ENCODE measurements at places on chromosomes 11 and 22.

DNA sequence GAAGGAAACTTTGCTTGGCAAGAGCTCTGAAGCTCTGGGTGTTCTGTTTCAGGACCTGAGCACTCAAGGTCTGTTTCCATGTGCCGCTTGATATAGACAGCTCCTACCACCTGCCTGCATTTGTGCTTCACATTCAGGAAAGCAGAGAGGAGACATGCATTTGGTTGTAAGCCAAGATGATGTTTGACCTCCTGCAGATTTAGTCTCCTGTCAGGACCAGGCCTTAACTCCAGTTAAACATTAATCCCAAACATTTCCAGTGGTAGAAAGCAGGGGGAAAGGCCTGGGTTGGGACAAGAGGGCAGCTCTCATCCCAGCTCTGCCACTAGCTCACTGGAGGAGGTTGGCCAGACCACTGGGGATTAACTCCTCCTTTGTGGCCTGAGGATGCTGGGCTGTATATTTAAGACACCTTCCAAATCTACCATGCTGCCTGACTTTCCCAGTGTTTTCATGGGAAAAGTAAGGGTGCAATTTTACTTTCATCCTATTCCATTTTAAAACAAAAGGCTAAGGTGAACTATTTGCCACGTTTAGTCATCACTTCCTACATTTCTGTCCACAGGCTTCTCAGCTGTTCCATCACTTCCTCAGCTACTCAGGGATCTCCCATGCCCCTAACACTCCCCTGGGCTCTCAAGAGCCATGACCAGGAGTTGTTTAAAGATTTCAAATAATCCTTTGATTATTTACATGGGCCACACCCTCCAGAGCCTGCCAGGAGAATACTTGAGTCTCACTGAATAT lies 80.9 kb downstream of the INSC start:
- no peak for DNase-seq

DNA sequence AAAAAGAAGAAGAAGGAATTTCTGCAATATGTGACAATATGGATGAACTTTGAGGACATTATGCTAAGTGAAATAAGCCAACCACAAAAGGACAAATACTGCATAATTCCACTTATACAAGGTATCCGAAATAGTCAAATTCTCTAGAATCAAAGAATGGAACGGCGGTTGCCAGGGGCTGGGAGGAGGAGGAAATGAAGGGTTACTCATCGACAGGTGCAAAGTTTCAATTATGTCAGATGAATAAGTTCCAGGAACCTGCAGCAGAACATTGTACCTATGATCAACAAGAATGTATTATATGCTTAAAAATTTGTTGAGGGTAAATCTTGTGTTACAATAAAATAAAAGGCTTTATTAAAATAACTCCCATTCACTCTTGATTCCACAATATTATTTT lies 49.0 kb downstream of the SC5D start:
- no peak for DNase-seq

DNA sequence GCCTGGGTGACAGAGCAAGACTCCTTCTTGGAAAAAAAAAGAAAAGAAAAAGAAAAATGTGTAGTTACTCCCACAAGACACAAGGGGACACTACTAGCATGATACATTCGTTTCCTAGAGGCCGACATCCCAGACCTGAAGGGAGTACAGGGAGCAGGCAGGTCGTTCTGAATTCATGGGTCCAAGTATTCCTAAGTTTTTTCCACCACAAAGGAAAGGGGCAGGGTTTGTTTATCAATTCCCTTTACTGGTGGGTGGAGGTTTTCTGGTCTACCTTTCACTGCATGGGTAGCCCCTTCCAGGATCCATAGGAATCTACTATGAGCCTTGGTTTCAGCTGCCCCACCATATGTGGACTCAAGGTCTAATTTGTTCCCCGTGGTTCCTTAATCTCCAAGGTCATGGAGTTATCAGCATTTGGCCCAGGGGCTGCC lies 11.8 kb downstream of the TIGD3 start:
- DNase-seq = peak; percentile 77

GRCh38 chr11:123122852-123123251 lies 60.9 kb upstream of the HSPA8 start:
- no peak for DNase-seq

- no peak for DNase-seq
These were observed 17.1 kb downstream of the APOBEC3H start for GRCh38 chr22:39114112-39114511.

DNA sequence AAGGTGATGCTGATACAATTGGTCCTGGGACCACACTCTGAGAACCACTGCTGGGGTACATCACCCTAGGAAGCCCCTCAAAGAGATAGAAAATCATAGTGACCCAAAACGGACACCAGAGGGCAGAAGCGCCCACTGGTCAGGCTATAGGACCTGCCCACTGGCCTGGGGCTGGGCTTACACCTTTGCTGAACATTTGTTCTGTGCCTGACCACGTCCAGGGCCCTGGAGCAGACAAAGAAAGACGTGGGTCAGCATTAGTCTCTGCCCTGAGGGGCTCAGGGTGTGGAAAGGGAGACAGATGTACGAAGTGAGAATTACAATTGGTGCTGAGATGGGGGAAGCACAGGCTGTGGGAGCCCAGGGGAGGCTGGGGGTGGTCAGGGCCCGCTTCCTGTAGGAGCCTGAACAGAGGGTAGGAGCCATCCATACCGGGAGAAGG lies 14.4 kb upstream of the SERPINH1 start:
- DNase-seq = no peak

Data from bone marrow (tissue), 2 donors.